ENCODE measurements at places on chromosomes 5 and 9.

- DNase-seq, result peak; percentile 62
Measured at GRCh38 chr5:32522429-32523143, 62.8 kb upstream of the SUB1 start.

- no peak for DNase-seq
Measured at GRCh38 chr5:95380103-95380628, 11.0 kb upstream of the FAM81B start.

DNA sequence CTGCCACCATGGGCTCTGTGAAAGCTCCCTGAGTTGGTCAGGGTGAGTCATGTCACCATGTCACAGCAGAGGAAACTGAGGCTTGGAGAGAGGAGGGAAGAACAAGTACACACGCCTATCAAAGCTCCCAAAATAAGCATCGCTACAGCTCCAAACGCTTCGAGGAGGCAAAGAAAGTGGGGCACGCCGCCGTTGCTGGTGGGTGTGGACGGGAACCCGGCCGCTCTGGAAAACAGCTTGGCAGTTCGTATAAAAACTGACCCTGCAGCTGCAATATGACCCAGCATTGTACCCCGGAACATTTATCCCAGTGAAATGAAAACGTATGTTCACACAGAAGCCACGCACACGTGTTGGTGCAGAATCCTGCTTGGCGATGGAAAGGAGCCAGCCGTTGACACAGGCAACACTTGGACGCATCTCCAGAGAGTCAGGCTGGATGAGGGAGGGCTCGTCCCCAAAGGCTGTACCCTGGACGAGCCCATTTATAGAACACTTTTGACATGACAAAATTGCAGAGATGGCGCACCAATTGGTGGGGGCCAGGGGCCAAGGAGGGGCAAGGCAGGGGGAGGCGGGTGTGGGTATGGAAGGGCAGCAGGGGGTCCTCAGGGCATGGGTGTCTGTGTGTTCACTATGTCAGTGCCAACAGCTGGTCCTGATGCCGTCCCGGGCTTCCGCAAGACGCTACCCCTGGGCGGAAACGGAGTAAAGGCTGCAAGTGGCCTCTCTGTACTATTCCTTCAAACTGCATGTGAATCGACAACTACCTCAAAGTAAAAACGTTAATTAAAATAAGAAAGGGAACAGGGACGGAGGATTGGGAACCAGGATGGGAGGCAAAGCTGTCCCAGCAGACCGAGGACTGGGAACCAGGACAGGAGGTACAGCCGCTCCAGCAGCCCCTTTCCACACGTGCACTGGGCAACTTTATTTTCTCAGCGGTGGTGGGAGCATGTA, 173.0 kb downstream of the OLFM1 start:
- no peak for DNase-seq

GRCh38 chr5:138659561-138659960, 84.4 kb upstream of the HSPA9 start:
- DNase-seq, result no peak

GRCh38 chr9:137977571-137978261, 100.1 kb downstream of the CACNA1B start:
- no peak for DNase-seq

DNA sequence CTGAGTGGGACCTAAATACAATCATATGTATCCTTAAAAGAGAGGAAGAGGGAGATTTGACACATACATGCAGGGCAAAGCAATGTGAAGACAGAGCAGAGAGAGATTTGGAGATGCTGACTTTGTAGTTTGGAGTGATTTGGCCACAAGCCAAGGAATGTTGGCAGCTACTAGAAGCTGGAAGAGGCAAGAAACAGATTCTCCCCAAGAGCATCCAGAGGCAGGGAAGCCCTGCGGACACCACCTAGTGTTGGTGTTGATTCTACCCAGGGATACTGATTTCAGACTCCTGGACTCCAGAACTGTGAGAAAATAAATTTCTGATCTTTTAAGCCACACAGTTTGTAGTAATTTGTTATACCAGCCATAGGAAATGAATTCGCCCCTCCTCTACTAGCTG, 64.9 kb upstream of the OSMR start:
- no peak for DNase-seq

DNA sequence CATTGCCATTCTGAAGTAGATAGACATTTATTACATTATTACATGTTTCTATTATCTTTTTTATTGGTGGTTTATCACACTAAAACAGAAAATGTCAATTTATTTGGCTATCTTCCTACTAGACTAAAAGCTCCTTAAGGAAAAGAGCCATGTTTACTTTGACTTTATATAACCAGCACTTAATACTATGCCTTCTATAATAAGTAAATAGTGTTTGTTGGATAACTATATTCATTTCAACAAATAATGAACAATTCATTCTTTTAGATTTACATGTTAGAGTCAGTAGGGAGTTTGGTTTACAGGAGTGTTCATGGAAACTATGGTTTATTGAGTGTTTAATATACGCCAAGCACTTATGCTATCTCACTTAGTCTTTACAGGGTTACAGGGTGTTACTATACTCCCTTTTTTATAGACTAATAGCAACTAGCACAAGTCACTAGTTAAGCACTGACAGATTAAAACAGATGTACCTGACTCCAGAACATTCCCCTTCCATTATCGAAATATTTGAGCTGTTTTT, 7.3 kb downstream of the PPIP5K2 start:
- DNase-seq, result no peak

DNA sequence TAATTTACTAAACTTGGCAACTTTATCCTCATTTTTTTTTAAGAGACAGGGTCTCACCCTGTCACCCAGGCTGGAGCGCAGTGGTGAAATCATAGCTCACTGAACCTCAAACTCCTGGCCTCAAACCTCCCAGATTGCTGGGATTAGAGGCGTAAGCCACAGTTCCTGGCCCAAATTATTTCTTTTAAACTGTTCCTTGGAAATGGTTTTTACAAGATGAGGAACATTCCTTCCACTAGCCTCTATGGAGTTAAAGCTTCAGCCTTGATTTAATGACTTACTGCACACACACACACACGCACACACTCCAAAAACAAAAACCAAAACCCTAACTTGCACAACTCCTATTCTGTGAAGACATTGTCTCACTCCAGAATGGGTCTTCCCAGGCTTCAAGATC, 77.2 kb upstream of the TARS1 start:
- no peak for DNase-seq

DNA sequence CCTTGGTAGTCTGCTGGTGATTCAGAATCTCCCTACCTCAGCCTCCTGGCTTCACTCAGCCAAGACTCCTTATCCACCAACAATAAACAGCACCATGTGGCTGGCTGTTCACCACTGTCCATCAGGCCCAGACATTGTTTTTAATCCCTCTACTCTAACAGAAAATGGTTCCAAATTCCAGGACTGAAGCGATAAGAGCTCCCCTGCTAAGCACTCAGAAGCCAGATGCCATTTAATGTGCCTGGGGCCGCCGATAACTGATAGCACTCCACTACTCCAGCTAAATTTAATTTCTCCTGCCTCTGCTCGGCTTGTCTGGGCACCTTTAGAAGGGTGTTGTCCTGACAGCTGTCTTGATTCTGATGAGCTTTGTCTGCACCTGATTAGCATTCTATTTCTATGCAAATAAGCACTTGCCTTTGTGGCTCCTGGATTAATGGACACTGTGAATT, 47.1 kb downstream of the ZNF622 start:
- DNase-seq, result no peak

DNA sequence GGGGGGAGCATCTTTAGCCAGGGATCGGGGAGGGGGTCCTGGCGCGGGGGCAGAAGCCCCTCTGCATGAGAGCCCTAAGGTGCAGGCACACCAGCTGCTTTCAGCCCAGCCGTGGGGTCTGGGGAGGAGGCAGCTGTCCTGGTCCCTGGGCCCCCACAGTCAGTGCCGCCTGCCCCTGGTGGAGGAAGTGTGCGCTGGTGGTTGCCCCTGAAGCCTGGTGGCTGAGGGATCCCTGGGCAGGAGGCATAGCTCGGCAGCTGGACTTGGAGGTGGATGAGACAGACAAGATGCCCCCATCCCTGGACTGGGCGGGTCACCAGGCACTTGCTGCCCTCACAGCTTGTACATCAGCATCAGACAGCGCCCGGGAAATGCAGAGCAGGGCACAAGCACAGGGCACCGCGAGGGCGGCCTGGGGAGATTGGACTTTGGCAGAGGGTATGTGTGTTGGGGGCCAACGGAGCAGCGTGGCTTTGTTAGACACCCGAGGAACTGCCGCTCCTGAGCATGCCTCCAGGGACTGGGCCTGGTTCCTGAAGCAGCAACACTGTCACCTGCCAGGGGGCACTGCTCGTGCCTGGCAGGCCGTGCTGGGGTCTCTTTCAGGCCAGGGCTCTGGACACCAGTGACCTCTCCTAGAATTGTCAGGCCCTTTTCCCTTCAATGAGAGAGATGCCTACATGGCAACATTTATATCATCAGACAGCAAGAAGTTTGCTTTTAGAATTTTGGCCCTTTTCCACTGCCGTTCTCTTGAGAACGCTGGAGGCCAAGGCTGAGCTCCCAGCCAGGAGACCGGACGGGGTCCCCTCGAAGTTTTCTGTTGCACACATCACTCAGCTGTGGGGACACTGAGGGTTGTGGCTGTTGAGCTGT, 41.9 kb upstream of the CTSL start:
- no peak for DNase-seq

- DNase-seq, result no peak
Measured at GRCh38 chr5:169126481-169127021, 174.4 kb downstream of the SLIT3 start.
